ENCODE measurements at places on chromosomes 4 and X.

- DNase-seq, result no peak
Measured at GRCh38 chrX:45385757-45386156, 185.1 kb upstream of the DIPK2B start.

DNA sequence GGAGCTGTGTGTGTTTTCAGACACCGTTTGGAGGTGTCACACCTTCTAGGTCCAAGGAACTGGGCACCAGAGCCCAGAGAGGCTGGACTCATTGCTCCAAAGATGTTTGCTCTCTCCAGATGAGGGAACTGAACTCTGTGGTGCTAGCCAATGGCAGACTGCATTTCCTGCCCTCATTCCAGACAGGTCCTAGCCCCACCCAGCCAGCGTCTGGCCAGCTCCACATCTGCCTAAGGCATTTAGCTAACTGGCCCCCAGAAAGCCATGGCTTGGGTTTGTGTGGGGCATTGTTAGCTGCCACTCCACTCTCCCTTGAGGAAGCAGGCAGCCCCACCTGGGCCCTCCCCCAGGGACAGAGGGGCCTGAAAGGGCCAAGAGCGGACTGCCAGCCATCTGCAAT is 11.4 kb downstream of the FGD1 start:
- peak; percentile 39 for DNase-seq

- DNase-seq, result no peak
Measured at GRCh38 chr4:54090804-54091623, 8.9 kb upstream of the GSX2 start.

DNA sequence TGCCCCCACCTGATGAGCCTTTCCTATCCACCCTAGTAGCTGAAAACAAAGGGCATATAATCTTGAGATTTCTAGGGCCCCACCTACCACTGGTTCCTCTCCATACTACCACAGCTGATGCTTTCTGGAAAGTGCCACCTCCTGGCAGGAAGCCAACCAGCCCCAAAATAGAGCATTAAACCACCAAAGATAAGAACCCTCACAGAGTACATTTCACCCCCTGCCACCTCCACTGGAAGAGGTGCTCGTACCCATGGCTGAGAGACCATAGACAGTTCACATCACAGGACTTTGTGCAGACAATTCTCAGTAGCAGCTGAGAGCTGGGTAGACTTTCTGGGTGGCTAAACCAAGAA is 94.1 kb downstream of the IRS4 start:
- DNase-seq, result no peak

- no peak for DNase-seq
Measured at GRCh38 chr4:140046543-140046942, 107.4 kb downstream of the MAML3 start.

GRCh38 chrX:69314436-69315348 is 149.4 kb upstream of the PJA1 start:
- DNase-seq, result no peak

- DNase-seq, result no peak
Measured at GRCh38 chrX:129655547-129656249, 942 bp upstream of the APLN start.

GRCh38 chr4:140654495-140654814 is 85.7 kb upstream of the UCP1 start:
- no peak for DNase-seq

GRCh38 chr4:89615051-89615450 is 221.9 kb downstream of the SNCA start:
- DNase-seq, result no peak

GRCh38 chr4:138028923-138029322 is 213.2 kb downstream of the SLC7A11 start:
- DNase-seq, result no peak

GRCh38 chr4:71126719-71127118 is 133.3 kb downstream of the DCK start:
- DNase-seq, result no peak

DNA sequence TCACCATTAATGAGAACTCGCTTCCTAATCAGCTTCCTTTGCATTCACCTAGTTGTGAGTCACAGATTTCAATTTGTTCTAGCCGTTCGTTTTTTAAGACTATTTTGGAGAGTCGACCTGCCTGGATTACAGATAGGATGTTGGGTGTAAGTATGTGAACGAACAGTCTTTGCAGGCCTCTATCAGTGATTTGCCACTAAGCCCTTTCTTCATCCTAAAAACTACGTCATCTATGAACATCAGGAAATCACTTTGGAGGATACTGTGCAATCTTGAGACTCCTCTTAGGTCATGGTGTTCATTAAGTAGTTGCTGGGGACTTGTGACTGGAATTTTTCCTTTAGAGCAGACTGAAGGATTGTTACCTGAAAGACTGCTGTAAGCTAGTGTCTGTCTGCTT is 1.1 kb downstream of the POLA1 start:
- no peak for DNase-seq

- DNase-seq, result no peak
Measured at GRCh38 chrX:104270212-104270611, 15.5 kb upstream of the ESX1 start.

- DNase-seq, result no peak
Measured at GRCh38 chrX:65697915-65698796, 30.7 kb downstream of the MSN start.

- no peak for DNase-seq
Measured at GRCh38 chrX:69031971-69032391, 133.3 kb downstream of the PJA1 start.

- DNase-seq, result no peak
Measured at GRCh38 chr4:84498203-84498934, 723 bp downstream of the NKX6-1 start.

DNA sequence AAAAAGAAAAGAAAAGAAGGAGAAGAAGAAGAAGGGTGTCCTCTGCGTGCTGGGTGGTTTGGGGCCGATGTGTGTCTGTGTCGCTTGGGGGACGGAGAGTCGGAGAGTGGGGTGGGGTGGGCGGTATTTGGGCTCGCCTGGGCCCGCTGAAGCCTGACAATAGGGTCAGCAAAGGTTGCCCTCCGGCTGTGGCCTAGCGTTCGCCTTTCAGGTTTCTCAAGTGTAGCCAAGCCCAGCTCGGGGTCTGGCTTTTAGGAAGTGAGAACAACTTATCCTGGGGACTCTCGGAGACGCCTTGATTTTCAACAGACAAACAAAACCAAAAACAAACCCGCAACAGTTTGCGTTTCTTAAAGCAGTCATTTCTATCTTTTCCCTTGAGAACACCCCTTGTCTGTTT is 4.1 kb upstream of the SOX3 start:
- DNase-seq, result no peak

GRCh38 chr4:71474731-71475130 is 135.9 kb downstream of the SLC4A4 start:
- no peak for DNase-seq

GRCh38 chr4:133270021-133270570 is 121.0 kb downstream of the PCDH10 start:
- no peak for DNase-seq

GRCh38 chr4:160129439-160129838 is 1026.6 kb downstream of the RAPGEF2 start:
- DNase-seq, result no peak

DNA sequence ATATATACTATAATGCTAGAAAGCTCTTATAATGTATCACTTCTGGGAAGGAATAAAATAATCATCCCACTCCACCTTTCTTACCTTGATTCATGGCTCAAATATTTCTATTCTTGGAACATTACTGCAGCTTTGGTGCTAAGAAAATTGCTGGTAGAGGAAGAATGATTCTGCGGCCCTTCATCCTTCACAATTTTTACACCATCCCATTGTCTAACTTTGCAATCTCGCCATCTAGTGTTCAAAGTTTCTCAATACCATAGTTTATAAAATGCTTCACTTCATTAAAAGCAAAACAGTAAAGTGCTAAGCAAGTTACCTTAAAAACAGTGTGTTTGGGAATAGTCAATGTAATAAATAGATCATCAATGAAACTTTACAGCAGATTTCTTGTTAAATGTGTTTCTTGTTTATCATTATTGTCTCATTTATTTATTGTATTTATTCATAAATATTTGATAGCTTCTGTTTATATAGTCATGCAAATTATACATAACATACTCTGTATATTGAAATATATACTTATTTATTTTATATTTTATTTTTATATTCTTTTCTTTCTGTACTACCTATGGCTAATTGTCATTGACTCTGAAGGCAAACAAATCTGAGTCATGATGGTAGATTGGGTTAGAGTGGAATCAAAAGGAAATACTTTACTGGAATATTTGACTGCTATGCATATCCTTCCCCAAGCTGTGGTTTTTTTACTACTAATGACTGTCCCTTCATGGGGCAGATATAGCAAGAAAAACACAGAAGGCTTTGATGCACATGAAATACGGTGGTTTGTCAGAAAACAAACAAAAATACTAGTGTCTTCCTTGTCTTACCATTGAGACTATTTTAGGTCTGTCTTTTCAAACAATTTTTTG is 390.7 kb downstream of the MAPK10 start:
- DNase-seq, result peak; percentile 19

GRCh38 chr4:53174823-53175222 is 191.0 kb downstream of the SCFD2 start:
- DNase-seq, result no peak

- DNase-seq, result no peak
Measured at GRCh38 chr4:1813915-1814314, 20.8 kb downstream of the FGFR3 start.

DNA sequence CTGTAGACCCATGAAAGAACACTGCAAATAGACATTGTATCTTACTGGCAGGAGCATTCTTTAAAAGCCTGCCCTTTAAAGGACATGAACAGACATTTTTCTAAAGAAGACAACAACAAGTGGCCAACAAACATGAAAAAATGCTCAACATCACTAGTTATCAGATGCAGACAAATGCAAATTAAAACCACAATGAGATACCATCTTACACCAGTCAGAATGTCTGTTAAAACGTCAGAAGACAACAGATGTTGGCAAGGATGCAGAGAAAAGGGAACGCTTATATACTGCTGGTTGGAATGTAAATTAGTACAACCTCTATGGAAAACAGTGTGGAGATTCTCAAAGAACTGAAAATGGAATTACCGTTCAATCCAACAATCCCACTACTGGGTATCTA is 77.2 kb downstream of the ATP10D start:
- no peak for DNase-seq

GRCh38 chr4:150425161-150425560 is 156.8 kb upstream of the MAB21L2 start:
- DNase-seq, result no peak

- no peak for DNase-seq
Measured at GRCh38 chr4:121567748-121568147, 129.0 kb downstream of the ANXA5 start.

DNA sequence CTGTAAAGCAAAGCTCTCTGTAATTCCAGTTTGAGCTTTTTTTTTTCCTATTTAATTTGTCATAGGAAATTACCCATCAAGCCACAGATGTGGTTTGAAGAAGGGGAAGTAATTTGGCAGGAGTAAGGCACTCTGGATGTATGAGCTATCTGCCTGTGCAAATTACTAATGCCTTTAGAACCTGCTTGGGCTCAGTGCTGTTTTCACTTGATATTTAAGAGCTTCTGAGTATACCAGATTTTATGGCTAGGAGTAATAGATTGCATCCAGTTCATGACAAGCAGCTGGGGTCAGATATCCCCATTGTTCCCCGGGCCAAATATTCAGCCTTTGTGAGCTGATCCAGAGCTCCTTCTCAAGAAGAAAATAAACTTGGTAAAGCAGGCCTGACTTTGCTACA is 89.1 kb downstream of the DCAF8L2 start:
- no peak for DNase-seq

- no peak for DNase-seq
Measured at GRCh38 chr4:126404549-126404948, 1089.8 kb downstream of the FAT4 start.

- DNase-seq, result peak; percentile 11
Measured at GRCh38 chrX:133792198-133792953, 193.0 kb downstream of the GPC3 start.

DNA sequence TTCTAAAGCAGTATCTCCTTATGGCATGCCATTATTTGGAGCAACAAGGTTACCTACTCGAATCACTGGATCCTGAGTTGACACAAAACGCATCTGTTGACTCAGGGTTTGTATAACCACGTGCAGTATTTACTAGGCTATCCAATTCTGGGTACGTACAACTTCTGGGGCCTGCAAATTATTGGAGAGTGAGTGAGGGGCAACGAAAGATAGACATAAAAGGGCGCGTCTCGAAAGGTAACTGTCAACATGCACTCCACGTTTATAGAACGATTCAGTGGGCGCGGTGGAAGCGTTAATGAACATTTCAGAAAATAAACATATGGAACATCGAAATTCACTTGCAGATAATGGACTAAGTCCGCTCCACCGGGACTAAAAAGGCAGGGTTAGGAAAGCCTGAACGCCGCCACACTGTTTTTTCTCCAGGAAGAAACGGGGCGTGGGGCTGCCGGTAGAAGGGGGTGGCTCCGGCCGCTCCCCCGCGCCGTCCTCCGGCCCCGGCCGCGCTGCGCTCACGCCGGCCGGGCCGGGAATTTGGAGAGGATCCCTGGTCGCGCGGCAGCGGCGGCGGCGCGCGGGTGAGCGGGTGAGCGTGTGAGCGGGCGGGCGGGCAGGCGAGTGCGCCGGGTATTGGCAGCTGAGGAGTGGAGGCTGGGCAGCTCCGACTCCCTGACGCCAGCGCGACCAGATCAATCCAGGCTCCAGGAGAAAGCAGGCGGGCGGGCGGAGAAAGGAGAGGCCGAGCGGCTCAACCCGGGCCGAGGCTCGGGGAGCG is at the start of gene SMAD1:
Gene SMAD1 (plus strand): TSS at position 690 of the 778 bp plus-strand sequence. CDS start 32,761 bp downstream, outside the sequence.
- peak; percentile 48 for DNase-seq

- DNase-seq, result no peak
Measured at GRCh38 chrX:38287674-38288073, 39.6 kb downstream of the RPGR start.

- DNase-seq, result no peak
Measured at GRCh38 chrX:100587861-100588260, 3.1 kb downstream of the TNMD start.

DNA sequence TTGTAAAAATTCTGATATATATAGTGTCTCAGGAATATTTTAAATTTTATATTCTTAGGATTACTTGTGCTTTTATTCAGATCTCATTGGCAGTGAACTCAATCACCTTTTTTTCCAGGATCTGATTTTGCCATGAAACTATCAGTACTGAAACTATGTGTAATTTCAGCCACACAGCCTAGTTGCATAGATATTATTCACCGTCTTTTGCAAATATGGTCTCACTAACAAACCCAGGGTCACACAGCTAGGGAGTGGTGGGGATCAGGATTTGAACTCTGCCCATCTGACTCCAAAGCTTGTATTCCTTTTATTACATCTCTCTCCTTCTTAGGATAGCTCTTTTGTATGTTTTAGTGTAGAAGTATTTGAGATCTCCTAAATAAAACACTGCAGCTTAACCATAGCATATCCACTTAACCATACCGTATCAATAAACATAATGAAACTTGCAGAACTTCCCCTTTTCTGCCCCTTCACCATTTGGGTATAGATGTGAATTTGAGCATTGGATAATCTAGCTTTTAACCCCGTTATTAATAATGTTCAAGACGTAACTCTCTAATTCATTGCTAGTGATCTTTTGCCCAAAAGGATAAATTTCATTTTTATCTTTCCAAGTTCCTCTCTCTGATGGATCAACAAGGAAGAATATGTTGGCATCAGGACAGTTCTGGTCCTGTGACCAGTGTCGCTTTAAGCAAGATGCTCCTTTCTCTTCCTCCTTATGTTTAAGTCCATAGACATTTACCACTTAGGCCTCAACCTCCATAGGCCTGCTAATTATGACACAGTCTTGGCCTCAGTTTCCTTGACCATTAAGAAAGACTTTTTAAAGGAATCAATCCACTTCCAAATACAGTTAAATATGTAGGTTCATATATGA is 74.6 kb downstream of the RAPGEF2 start:
- no peak for DNase-seq

Data from SHP77 treated with DMSO at 0.1 percent for 48 hours (cell line).